Cardiac muscle cell (in vitro differentiated cells and primary cell): ENCODE measurements at places on chromosomes 6 and 20. TPM values are rescaled to one million over a fixed set of nuclear protein-coding genes. Genes with fewer than 3 reads are reported as not detected.

GJA1 gene
- total RNA-seq = 6.5 and 6.8 TPM in 2 replicates

BTN1A1 gene
- not detected in 2 replicates for total RNA-seq

SIRPD gene
- total RNA-seq = not detected in 2 replicates

GSTA4 gene
- 50.1 and 64.5 TPM in 2 replicates for total RNA-seq

- DNase-seq = no peak
- H3K27ac ChIP-seq = peak overlapping the region; percentile 50
- H3K27me3 ChIP-seq = no peaks in the 10 kb centered on the region
- peaks cover 24% of the 10 kb centered on the region for H3K4me1 ChIP-seq
Observed at GRCh38 chr20:57451795-57452661, 60.8 kb downstream of the RBM38 start.

GRCh38 chr20:44703183-44703925, 11.8 kb upstream of the CCN5 start:
- H3K27ac ChIP-seq = no peak overlapping the region
- peaks cover 9% of the 10 kb centered on the region for H3K4me1 ChIP-seq
- H3K27me3 ChIP-seq = no peaks in the 10 kb centered on the region
- no peaks in the 10 kb centered on the region for H3K36me3 ChIP-seq
- no peak for DNase-seq
- H3K4me3 ChIP-seq = no peak overlapping the region

GRCh38 chr6:109471105-109471810, 11.8 kb downstream of the ZBTB24 start:
- no peaks in the 10 kb centered on the region for H3K27me3 ChIP-seq
- no peak overlapping the region for H3K27ac ChIP-seq
- H3K4me1 ChIP-seq = no peaks in the 10 kb centered on the region

- H3K27me3 ChIP-seq = no peaks in the 10 kb centered on the region
- H3K4me3 ChIP-seq = no peak overlapping the region
- no peak for DNase-seq
- H3K27ac ChIP-seq = peak overlapping the region; percentile 35
Observed at GRCh38 chr20:52864916-52865605, 107.1 kb upstream of the TSHZ2 start.
